SW 1271 (cell line): ENCODE measurements at places on chromosomes 13 and 19.

GRCh38 chr13:34951528-34951927 is 9.5 kb downstream of the NBEA start:
- no peak for DNase-seq

- no peak for DNase-seq
Observed at GRCh38 chr13:43846496-43847158, 32.9 kb downstream of the CCDC122 start.

GRCh38 chr19:887072-887471 is 5.9 kb downstream of the MED16 start:
- DNase-seq, result no peak

DNA sequence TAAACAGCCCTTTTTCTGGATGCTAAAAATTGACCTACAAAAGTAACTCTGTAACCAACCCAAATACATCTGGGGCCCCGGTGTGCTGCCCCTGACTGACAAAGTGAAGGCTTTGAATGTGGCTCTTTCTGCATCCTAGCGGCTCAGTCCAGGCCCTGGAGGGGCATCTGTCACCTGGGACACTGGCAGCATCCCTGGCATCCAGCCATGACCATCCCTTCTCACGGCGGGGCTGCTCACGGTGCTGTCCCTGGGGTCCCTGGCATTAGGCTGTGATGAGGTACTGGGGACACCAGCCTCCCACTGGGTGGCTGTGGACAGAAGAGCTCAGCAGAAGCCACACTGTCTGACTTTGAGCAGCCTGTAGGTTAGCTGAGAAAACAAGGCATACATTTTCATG is 34.3 kb downstream of the BICRA start:
- no peak for DNase-seq

GRCh38 chr13:110232756-110233155 is 74.2 kb downstream of the COL4A1 start:
- DNase-seq, result no peak

DNA sequence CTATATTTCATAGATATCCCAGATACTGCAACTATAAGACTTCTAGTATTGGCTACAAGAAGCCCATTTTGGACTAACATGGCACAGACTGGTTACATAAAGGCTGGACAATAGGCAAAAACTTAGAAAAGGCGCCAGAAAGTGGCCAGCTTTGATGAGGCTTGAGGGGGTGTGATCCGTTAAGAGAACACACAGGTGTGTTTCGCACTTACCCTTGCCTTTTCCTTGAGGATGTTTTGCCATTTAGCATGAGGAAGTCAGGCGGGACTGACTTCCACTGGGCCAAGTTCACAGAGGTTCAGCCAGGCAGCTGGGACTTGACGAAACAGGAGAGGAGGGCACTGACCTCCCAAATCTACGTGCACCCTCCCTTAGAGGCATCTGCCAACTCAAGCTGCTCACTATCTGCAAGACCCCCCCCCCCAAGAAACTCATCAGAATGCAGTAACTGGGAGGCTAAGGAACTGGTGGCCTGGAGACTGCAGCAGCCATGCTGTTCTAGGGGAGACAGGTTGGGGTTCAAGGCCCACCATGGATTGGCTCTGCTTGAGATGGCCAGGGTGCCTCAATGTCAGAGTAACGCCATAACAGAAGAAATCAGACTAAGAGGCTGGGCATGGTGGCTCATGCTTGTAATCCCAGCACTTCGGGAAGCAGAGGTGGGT is 4.5 kb upstream of the LIN7B start:
- DNase-seq, result no peak

DNA sequence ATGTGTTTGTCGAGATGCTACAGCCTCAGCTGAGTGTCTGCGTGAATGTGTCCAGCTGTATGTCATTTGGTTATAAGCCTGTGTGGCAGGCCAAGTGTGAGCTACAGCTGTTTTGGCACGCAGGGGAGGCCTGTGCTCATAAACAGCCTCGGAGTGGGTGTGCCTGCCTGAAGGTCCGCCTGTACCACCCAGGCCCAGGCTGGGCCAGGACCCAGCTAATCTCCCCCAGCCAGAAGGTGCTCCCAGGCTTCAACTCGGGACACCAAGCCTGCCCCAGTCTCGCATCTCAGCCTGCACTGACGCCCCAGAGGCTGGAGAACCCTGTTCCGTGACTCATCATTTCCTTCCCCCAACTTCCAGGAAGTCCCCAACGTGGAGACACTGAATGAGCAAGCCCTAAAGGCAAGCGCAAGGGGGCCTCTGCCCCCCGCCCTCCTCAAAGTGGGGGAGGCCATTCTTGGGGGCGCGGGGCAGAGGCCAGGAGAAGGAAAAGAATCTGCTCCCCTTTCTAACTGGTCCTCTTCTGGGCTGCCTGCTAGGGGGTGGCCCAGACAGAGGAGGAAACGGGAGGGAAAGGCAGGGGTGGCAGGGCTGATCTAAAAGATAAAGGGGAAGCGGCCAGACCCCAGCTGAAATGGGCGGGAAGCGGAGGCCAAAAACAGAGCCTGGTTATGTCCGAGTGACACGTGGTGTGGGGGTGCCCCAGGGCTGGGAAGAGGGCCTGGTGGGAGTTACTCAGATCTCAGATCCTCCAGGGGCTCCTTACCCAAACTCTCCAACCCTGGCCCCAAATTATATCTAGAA is 2.0 kb downstream of the SLC1A5 start:
- DNase-seq, result peak; percentile 43

GRCh38 chr19:6772866-6773322 is 386 bp downstream of the VAV1 start:
- DNase-seq, result no peak

DNA sequence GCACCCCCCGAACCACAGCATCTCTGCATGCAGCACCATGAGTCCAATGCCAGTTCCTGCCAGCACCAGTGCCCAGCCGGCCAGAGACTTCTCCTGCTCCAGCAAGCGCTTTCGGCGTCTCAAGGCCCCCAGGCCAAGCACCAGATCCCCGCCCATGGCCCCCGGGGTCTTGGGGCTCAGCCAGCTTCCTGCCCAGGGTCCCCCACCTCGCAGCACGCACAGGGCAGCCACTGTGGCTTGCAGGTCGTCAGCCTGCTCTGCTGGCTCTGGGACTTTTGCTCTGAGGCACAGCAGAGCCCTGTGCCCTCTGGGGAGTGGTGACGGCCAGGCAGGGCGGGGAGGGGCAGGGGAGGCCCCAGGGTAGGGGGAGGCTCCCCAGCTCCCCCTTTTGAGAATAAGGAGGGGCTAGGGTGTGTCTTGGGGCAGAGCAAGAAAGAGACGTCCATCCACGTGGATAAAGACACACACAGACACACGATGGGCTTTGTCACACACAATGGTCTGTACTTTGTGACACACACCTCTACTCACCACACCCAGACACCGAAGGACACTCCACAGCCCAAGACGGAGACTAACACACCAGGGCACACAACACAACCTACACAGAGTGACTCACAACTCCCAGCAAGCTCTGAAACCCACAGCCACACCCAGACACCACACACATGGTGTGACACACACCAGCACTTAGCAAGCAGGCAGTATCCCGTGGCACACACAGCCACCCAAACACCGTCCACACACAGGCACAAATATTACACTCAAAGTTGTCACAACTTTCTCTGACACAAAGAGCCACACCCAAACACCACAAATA is at the start of gene KCNN4:
Gene KCNN4 (minus strand): TSS at position 268 of the 820 bp plus-strand sequence. CDS start 112 bp downstream, at position 156.
- DNase-seq, result peak; percentile 57

DNA sequence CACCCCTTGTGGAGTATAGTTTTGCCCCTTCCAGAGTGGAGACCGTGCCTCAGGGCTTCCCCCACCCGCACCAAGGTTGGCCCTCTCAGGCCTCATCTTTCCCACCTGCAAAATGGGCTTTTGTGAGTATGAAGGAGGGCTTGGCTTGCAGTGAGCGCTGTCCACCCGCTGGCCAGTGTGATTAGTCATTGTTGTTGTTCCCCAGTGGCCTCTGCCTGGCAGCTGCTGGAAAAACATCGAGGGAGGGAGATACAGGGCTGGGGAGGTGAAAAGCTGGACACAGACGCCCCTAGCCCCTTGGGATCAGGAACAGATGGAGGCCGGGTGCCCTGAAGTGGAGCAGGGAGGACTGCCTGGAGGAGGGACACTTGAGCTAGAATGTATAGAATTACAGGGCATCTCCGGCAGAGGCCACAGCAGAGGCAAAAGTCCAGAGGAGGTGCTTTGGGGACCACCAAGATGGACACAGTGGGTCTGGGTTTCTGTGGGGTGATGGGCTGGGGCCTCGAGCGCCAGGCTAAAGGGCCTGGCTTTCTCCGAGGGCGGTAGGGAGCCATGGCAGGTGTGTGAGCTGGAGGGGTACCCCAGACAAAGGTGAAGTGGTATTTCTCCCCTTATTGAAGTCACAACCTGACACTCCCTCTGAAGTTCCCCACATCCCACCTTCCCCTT is 3.9 kb upstream of the IL12RB1 start:
- no peak for DNase-seq

DNA sequence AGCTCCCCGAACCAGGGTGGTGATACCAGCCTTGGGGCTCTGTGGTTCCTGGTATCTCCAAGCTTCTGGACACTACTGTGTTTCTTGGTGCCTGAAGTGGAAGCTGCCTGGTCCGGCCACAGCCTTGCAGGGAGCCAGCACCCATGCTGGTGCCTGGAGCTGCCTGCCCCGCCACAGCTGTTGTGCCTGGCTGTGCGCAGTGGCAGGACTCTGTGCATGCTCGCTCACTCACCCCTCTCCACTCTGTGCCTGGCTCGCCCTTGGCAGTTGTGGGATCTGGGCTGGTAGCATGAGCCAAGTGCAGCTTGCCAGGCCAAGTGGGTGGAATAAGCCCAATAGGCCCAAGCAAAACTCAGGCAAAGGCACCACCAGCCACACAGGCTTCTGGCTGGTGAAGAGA is 1225.3 kb downstream of the SLITRK5 start:
- no peak for DNase-seq
